ENCODE measurements at places on chromosomes 7 and 10. TPM values are rescaled to one million over a fixed set of nuclear protein-coding genes. Genes with fewer than 3 reads are reported as not detected.
A peak's percentile ranks its signal among the peaks of the same experiment; 100 is the strongest.

- peak overlapping the region; percentile 67 for H3K4me3 ChIP-seq
- H3K27me3 ChIP-seq: peaks cover 43% of the 10 kb centered on the region
- H3K36me3 ChIP-seq: no peaks in the 10 kb centered on the region
- peak overlapping the region; percentile 37 for H3K27ac ChIP-seq
- H3K4me1 ChIP-seq: peaks cover 10% of the 10 kb centered on the region
- peak; percentile 8 for DNase-seq
Observed at GRCh38 chr10:27998178-27998953, 513 bp downstream of the ODAD2 start.

DNA sequence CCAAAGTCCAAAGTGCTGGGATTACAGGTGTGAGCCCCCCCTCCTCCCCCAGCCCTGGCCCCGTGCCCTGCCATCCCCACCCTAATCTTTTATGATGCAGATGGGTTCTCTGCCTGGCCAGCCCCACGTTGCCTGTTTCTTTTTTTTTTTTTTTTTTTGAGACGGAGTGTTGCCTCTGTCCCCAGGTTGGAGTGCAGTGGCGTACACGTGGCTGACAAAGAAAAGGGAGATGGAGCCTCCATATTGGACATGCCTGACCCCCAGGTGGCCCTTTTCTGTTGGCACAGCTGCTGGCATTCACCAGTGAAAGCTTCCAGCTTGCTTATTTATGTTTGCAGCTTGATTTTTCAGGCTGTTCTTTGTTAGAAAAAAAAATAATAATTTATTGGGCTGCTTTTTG is 235.3 kb downstream of the CCDC3 start:
- H3K27ac ChIP-seq: no peak overlapping the region
- DNase-seq: no peak
- H3K4me1 ChIP-seq: no peaks in the 10 kb centered on the region
- H3K27me3 ChIP-seq: no peaks in the 10 kb centered on the region
- H3K36me3 ChIP-seq: no peaks in the 10 kb centered on the region
- H3K4me3 ChIP-seq: no peak overlapping the region

GRCh38 chr10:88661018-88661417 is 3.2 kb upstream of the LIPF start:
- H3K27me3 ChIP-seq: no peaks in the 10 kb centered on the region
- H3K27ac ChIP-seq: no peak overlapping the region
- no peak overlapping the region for H3K4me3 ChIP-seq
- H3K4me1 ChIP-seq: no peaks in the 10 kb centered on the region

Gene ENKUR
- total RNA-seq: 1.1 TPM

Gene CRPPA
- total RNA-seq: 2.5 TPM
